GM12892 (cell line): ENCODE measurements at places on chromosomes 16 and 17.

GRCh38 chr17:6969323-6969726 lies 26.5 kb upstream of the ALOX12 start:
- no peak for DNase-seq

GRCh38 chr16:61957075-61957855 lies 79.0 kb downstream of the CDH8 start:
- no peak for DNase-seq

- no peak for DNase-seq
Measured at GRCh38 chr16:78609402-78610274, 510.2 kb downstream of the WWOX start.

DNA sequence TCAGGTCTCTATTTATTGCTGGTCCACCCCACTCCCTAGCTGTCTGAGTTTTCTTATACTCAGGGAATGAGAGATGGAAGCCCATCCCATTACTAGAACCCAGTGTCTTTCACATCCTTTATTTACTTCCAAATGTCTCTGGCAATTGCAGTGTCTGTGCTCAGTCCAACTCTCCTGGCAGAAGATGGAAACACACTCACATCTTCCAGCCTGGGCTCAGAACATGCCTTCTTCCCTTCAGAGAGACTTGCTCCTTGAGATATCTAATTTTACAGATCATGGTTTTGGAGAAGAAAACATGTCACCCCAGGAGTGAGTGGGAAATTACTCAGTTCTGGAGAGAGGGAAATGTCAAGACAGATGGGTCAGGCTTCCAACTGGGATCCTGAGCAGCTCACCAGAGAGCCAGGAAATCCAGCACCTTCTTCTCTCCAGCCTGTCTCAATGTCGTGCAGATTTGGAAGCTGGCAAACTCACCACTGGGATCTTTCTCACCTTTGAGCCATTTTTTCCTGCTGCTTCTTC lies 494.4 kb downstream of the HS3ST4 start:
- no peak for DNase-seq

GRCh38 chr17:68972119-68972704 lies 17.0 kb upstream of the ABCA8 start:
- no peak for DNase-seq

GRCh38 chr17:13671771-13672170 lies 70.0 kb upstream of the HS3ST3A1 start:
- no peak for DNase-seq

GRCh38 chr16:75263963-75264445 lies 12.6 kb upstream of the BCAR1 start:
- no peak for DNase-seq

DNA sequence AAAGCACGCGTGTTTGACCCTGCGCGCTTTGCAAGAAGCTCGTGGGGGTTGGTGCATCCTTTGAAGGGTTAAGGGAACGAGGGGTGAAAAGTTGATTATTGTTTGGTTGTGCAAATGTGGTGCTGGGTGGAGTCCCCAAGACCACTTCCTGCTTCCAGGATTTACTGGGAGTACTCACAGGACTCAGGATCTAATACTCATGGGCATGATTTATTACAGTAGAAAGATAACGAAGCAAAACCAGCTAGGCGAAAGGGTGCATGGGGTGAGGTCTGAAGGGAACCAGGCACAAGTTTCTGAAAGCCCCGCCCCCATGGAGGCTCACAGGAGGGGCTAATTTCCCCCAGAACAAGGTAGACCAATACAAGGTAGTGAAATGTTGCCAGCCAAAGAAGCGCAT lies 58.8 kb downstream of the RPTOR start:
- DNase-seq, result no peak

GRCh38 chr17:77489893-77490255 lies 349.1 kb downstream of the SEC14L1 start:
- DNase-seq, result no peak

- DNase-seq, result no peak
Measured at GRCh38 chr17:42271779-42272035, 4.5 kb downstream of the STAT5B start.

- DNase-seq, result no peak
Measured at GRCh38 chr17:51640108-51640622, 379.8 kb downstream of the UTP18 start.

DNA sequence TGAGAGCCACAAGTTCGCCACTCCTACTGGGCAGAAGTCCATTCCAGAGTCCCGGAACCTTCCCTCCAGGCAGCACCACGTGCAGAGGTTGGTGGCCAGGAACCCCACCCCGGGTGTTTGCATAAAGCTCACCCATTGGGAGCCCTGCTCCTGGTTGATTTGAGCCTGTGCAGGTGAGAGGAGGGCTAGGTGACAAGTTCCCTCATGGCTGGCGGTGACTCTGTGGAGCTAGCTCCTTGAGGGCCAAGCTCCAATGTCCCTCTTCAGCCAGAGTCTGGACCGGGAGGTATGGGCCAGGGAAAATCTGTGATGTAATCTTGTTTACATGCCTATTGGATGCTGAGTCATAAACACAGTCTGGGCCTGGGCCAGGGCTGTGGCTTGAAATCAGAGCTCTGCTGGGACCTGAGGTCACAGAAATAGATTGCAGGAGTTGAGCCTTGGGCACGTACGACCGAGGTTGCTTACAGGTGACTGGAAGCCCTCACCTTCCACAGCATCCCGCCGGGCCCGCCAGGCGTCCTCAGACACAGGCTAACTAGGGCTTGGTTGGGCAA lies 118.9 kb downstream of the AATF start:
- no peak for DNase-seq

- DNase-seq, result no peak
Measured at GRCh38 chr16:75106351-75107274, 10.0 kb downstream of the LDHD start.

DNA sequence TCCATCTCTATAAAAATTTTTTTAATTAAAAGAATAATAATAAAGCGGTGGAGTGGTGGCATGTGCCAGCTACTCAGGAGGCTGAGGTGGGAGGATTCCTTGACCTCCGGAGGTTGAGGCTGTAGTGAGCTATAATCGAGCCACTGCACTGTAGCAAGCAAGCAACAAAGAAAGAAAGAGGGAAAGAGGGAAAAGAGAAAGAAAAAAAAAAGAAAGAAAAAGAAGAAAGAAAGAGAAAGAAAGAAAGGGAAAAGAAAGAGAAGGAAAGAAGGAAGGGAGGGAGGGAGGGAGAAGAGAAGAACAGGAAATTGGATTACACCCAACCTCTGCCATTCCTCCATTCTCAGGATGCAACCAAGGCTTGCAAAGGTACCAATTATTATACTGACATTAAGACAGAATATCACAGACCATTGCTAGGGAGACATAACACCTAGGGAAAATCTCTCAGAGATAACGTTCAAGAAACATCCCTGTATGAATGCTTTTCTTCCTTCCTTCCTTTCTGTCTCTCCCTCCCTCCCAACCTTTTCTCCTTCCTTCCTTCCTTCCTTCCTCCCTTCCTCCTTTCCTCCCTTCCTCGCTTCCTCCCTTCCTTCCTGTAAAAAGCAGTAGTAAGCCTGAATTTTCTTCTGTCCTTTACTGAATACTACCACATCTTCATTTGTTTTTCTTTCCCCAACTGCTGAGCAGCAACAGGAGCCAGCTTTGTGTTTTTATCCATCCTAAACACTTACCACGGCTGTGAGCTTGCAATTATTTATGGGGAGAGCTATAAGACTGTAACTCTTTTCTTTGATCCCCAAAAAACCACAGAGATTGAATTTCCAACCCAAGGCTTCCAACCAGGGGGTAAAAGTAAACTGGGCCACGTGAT lies 1.8 kb upstream of the LITAF start:
- DNase-seq, result no peak

DNA sequence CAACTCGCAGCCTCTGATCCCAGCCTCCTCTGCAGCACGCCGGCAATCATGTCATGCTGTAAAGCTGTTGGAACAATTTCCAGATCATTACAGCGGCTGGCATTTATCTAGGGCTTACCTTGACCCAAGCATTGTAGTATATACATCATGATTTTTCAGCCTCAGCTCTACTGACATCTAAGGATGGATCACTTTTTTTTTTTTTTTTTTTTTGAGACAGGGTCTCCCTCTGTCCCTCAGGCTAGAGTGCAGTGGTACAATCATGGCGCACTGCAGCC lies 103.3 kb downstream of the CMIP start:
- no peak for DNase-seq

DNA sequence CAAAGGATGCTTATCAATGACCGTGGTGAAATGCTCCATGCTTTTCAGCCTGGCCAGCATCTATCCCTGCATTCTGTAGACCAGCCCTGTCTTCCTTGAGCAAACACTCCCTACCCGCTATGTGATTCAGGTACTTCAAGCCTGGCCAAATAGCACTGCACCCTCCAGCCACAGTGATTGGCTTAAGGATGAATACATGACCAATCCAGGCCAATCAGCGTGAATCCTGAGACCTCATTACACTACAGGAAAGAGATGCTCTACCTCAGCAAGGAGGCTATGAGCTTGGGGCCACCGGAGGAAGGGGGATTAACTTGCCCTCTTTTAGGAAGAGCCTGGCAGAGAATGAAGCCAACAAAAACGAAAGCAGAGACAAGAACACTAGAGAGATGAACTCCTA lies 162.5 kb downstream of the ZNF423 start:
- DNase-seq, result no peak

- DNase-seq, result no peak
Measured at GRCh38 chr16:16150117-16150877, 73.0 kb downstream of the ABCC6 start.

GRCh38 chr17:48960834-48961515 lies 7.4 kb downstream of the GIP start:
- DNase-seq, result no peak

DNA sequence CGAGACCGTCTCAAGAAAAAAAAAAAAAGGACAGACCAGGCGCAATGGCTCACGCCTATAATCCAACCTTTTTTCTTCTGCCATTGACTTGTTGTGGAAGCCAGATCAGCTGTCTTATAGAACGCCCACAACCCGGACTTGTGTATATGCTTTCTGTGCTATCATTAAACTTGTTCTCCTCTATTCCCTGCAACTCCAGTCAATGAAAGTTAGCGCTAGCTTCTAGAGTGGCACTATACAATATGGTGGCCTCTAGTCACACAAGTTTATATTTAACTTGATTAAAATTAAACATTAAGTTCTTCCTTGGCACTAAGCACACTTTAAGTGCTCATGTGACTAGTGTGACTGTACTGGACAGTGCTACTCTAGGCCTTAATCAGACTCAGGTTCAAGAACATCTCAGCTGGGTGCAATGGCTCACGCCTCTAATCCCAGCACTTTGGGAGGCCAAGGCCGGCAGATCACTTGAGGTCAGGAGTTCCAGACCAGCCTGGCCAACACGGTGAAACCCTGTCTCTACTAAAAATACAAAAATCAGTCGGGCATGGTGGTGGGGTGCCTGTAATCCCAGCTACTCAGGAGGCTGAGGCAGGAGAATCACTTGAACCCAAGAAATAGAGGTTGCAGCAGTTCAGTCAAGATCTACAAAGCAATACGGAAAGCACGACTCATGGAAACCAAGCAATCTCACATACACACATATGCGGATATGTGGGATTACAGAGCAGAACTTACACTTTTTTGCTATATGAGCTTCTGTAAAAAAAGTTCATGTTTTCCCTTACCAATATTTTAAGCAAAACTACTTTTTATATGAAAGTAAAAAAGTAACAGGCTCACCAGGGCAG lies 18.8 kb upstream of the GLG1 start:
- no peak for DNase-seq

DNA sequence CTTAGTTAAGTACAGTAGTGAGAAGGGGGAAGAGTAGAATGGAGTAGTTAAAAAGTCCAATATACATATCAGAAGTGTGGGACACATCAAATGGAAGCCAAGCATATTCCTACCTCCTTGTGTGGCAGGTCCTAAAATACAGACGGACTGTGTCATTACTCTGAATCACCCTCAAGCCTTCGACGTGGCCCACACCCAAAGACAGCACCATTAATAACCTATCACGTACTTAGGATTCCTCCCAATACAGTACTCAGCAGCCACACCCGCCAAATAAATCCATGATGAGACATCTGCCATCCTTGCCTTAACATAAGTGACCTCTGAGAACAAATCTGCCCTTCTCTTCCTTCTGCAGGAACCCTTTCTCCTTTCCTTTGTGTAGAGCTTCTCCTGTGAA lies 38.9 kb downstream of the UBE2G1 start:
- no peak for DNase-seq

GRCh38 chr17:16197276-16197675 lies 18.1 kb downstream of the NCOR1 start:
- no peak for DNase-seq

DNA sequence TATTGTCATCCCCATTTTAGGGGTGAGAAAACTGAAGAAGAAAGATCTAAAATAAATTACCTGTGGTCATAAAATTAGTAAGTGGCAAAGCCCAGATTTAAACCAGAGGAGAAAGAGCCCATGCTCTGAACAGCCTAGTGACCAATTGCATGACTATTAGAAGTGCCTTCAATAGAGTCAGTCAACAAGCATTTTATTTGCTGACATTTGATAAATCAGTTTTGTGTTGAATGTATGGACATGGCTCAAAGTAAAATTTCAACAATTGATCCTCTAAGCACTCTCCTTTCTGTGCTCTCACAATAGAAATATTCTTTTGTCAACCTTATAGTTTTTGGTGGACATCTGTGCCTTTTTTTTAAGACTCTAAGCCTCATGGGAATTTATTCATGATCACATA lies 572.9 kb upstream of the SOX9 start:
- DNase-seq, result no peak

DNA sequence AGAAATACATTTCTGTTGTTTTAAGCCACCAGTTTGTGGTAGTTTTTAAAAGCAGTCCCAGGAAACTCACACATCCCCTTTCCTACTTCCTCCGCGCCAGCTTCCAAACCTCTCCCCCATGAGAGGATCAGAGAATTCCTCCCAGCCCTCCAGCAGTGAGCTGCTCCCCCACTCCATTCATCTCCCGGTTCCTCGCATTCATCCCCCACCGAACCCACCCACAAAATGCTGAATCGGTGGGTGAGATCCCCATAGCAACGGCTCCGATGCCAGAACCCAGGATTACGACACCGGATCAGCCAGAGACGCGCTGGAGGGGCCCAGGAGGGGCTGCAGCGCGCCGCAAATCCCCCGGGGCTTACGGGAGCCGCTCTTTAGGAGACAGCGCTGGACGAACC lies 251.4 kb upstream of the RPL38 start:
- DNase-seq, result no peak

DNA sequence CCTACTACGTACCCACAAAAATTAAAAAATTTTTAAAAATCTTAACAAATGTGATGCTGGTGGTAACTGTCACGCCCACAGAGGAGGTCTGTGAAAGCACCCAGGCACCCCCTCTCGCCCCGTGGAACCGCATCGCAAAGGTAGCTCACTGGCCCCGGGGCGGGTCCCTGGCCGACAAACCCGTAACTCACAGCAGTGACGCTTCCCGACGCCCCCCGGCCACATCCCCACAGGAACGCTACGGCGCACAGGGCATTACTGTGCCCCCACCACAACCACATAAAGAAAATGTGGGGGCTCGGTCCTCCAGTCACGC lies 366 bp downstream of the ANKS3 start:
- no peak for DNase-seq

- no peak for DNase-seq
Measured at GRCh38 chr16:71499775-71500364, 10.7 kb upstream of the ZNF19 start.

DNA sequence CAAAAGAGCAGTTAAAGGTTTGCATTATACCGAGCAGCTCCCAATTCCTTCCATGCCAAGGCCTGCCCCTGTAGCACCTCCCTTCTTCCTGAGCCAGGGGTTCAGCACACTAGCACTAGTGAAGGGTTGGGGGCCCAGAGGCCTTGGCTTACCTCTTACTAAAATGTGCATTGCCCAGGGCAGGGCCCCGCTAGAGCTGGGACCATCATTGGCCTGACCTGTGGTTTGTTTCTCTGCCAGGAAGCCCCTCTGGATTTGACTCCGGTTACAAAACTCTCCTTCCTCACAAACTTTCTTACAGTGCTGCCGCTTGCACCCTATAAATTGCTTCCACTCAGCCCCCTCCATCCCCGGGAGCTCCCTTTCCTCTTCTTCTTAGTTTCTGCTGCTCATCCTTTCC lies 33.8 kb downstream of the MPRIP start:
- no peak for DNase-seq
